Hindlimb muscle (tissue), 1 donor: ENCODE measurements at places on chromosomes 2 and 18.
A peak's percentile ranks its signal among the peaks of the same experiment; 100 is the strongest.

DNA sequence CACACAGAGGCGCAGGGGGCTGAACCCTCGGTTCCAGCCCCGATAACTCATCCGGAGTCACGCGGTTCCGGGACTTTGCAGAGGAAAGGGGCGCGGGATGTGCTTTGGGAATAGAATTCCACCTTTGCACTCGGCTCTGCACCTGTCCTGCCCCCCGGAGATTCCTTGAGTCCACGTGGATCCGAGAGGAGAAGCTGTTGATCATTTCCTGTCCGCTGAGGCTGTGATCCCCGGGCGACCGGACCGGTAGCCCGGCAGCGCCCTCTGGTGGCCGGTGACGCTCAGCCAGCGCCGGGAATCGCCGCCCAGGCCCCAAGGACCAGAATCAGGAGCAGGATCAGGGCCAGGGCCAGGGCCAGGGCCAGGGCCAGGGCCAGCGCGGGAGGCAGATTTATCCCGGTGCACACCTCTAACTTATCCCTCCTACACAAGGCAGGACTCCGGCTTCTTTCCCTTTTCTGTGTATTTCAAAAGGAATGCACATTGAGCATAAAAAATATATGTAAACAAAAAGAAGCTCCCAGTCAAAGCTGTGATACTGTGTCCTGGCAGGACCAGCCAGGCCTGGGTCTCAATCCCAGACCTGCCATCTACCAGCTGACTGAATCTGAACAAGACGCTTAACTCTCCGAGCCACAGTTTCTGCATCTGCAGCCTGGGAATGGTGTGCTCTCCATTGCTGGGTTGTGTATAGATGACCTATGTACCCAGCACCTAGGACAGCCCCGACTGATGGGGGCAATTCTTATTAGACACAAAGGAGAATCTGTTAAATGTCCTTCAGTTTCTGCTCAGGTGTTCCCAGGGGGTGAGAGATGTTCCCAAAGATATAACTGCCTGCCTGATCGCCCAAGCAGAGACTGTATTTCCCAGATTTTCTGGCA lies 8.5 kb upstream of the SPATA3 start:
- DNase-seq: peak; percentile 78

- no peak for DNase-seq
These were observed 118.1 kb upstream of the MSH6 start for GRCh38 chr2:47664817-47665216.

GRCh38 chr18:76889091-76889699 lies 66.8 kb downstream of the ZNF236 start:
- DNase-seq: no peak

- DNase-seq: no peak
These were observed 49.2 kb downstream of the ICA1L start for GRCh38 chr2:202822411-202822810.

DNA sequence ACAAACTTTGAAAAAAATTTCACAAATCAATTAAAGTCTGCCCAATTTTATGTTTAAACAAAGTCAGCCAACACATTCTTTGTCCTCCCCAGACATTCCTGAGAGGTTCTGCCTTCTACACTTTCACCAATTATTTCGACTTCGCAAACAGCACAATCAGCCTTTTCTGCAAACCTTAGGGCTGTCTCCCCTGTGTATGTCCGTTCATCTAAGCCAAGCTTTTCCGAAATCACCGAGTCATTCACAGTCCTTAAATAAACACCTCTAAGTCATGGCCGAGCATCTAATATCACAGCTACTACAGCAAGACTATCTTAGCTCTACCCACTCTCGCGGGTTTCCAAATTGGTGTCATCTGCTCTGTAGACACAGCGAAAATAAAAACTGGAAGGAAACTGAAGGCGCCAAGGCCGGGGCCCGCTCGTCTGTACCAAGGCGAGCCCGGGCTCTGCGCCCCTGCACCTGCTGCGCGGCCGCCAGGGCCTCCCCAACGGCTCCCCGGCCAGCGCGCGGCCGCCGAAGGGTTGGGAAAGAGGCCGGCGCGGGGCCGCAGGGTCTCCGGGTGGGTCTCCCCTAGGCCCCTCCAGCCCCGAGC lies 730 bp downstream of the ODC1 start:
- no peak for DNase-seq
